H4 (cell line): ENCODE measurements at places on chromosomes 6 and 20. TPM values are rescaled to one million over a fixed set of nuclear protein-coding genes. Genes with fewer than 3 reads are reported as not detected.

The C20orf202 gene
- not detected in 2 replicates for total RNA-seq

The MAP3K7 gene
- total RNA-seq, result 13.9 and 18.3 TPM in 2 replicates

The THEMIS gene
- total RNA-seq, result not detected in 2 replicates

The ACSS1 gene
- 0.10 and 0.21 TPM in 2 replicates for total RNA-seq

The MYH7B gene
- total RNA-seq, result 0.62 TPM in 1 of 2 replicates, not detected in the other

The PTK6 gene
- not detected in 2 replicates for total RNA-seq

The NFATC2 gene
- total RNA-seq, result 0.08 and 0.23 TPM in 2 replicates

The SNPH gene
- total RNA-seq, result 0.99 and 1.5 TPM in 2 replicates

The HEY2 gene
- total RNA-seq, result 0.93 TPM in 1 of 2 replicates, not detected in the other

The LMBRD1 gene
- total RNA-seq, result 34.6 and 42.9 TPM in 2 replicates

The HLA-DRB5 gene
- total RNA-seq, result not detected in 2 replicates

The ENPP4 gene
- 1.5 and 1.6 TPM in 2 replicates for total RNA-seq

The STXBP5 gene
- 7.7 and 18.5 TPM in 2 replicates for total RNA-seq

The SLC22A7 gene
- not detected in 2 replicates for total RNA-seq

The VGLL2 gene
- total RNA-seq, result 0.08 and 0.50 TPM in 2 replicates

The ULBP3 gene
- 7.6 and 8.5 TPM in 2 replicates for total RNA-seq

The SLC25A27 gene
- 1.4 TPM in 1 of 2 replicates, not detected in the other for total RNA-seq

The ULBP2 gene
- 11.6 and 15.7 TPM in 2 replicates for total RNA-seq

The SLC17A1 gene
- not detected in 2 replicates for total RNA-seq

The SLC12A5 gene
- 0.21 and 4.3 TPM in 2 replicates for total RNA-seq

The CLPSL2 gene
- total RNA-seq, result 5.7 TPM in 1 of 2 replicates, not detected in the other
